Activated T-cell treated with anti-CD3 and anti-CD28 coated beads for 4 hours (primary cell): ENCODE measurements at places on chromosomes 1 and 21.

- no peak for DNase-seq
These were observed 808 bp downstream of the C1orf116 start for GRCh38 chr1:207031632-207032264.

DNA sequence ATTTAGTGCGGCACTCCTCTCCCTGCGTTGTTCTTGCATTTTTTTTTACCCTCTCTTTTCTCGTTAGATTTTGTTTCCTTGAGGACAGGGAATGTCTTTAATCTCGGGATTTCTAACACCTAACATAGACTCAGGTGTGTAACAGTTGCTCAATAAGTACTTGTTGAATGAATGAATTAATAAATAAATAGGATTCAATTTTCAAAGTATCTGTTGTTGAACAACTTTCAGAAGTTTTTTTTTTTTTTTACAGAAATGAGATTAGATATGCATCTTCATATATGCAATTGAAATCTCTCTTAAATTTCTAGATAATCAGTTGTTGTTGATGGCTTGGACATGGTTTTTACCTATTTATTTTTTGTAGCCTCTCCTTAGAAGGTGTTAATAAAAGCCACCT lies 83.1 kb downstream of the ROR1 start:
- DNase-seq: no peak

GRCh38 chr1:163565166-163565565 lies 243.4 kb downstream of the NUF2 start:
- no peak for DNase-seq

DNA sequence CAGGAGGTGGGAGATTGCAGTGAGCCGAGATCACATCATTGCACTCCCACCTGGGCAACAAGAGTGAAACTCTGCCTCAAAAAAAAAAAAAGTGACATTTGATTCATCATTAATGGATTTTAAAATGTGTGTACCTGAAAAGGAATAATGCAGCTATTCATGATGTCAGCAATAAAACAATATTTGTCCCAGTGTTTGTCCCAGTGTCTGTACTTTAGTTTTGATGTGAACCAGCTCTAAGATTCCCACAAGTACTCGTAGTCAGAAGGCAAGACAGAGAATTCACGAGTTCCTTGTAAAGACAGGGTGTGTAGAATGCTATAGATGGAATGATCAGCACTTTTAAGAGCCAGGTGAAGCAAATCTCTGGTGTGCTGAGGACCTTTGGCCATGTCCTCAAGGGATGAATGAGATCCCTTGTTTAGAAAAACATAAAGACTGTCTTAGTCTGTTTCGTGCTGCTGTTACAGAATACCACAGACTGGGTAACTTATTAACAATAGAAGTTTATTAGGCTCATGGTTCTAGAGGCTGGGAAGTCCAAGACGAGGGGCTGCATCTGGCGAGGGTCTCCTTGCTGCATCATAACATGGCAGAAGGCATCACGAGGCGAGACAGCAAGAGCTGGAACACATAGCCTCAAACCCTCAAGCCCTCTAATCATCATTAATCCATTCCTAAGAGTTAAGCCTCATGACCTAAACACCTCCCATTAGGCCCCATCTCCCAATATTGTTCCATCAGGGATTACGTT lies 12.0 kb upstream of the TMPRSS2 start:
- no peak for DNase-seq

DNA sequence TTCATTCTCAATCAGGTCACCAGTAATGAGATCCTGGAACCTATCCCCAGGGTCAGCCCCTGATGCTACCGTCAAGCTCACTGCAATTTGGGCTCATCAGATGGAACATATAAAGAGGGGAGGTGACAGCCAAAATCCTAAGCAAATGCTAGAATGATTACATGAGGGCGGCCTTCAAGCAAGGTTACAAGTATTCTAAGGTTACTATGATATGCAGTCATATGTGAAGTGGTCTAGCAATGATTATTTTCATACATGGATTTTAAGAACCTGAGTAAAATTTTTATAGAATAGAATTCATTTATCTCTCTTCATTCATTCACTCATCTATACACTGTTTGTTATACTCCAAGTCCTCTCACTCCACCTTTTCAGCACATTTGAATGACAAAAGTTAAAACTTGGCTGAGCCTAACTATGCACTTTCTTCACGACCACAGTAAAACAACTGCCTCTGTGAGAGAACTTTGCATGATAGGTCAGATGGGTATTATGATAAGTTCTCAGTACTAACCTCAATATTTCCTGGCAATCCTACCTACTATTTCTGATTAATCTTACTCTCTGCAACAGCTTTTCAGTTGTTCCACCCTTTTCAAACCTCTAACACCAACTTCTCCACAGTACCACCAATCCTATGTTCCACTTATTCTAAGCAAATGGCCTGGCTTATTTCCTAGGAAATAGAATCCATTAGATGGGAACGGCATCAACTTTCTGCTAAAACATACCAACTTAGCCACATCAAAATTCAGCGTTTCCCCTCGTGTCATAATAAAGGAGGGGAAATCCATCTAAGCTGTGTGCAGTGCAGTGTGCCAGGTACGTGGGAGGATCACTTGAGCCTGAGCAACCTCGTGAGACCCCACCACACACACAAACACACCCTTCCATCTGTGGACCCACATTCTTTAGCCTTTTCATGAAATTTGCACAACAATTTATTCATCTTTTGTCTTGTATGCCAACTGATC lies 32.0 kb downstream of the LHX9 start:
- peak; percentile 5 for DNase-seq

GRCh38 chr1:80076469-80076868 lies 1069.9 kb upstream of the ADGRL4 start:
- no peak for DNase-seq

DNA sequence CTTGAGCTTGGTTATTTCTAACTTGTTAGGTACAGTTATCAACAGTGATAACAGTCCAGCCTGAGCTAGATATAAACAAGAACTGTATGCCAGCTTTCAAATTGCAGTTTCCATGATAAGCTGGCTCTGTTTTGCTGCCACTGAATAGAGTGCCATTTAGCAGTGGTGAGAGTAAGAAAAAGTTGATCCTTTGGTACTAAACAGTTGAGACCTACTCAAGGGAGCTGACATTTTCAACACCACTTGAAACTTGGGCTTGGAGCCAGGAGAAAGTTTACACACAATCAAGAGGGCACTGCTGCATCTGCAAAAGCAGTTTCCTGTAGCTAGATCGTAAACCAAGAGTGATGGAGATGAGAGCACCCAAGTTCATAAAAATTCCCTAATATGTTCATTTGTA lies 131.3 kb downstream of the RGS7 start:
- DNase-seq: no peak

GRCh38 chr1:24297187-24297851 lies 21.8 kb upstream of the GRHL3 start:
- no peak for DNase-seq

DNA sequence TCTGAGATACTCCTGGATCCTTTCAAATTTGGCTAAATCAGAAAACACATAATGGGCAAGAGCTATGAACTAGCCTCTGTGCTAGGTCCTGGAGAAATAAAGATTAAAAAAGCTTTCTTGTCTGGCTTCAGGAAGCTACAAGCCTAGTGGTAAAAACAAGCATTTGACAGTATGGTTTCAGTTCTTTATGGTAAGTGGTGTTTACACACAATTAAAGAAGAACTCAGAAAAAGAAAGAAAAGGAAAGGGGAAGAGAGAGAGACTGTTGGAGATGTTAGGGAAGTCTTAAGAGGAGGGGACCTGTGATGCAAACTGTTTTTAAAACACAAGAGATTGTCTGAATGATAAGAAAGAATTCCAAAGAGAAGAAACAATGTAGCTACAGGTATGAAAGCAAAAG lies 1.8 kb downstream of the OR10J1 start:
- DNase-seq: no peak

- DNase-seq: peak; percentile 90
These were observed 1.7 kb downstream of the LRP8 start for GRCh38 chr1:53326088-53326597.

- DNase-seq: no peak
These were observed 901 bp upstream of the RXFP4 start for GRCh38 chr1:155940482-155940992.

- no peak for DNase-seq
These were observed 32.6 kb downstream of the OPTC start for GRCh38 chr1:203526572-203526971.

GRCh38 chr1:84424513-84425149 lies 26.3 kb downstream of the DNASE2B start:
- DNase-seq: no peak

DNA sequence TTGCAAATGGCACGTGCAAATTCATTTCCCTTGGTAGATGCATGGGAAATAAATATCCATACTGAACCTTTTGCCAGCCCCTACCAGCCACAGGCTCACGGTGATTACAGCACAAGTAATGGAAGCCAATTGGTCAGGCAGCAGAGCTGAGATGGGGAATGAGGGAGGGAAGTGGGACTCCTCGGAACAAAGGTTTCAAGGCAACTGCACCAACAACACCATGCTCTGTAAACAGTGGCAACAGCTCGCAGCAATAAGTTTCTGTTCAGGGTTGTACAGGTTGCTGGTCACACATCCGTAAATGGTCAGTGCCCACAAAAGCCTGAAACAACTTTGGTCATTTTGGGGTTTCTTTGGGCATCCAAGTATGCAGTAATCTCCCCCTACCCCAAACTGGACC lies 62.7 kb upstream of the LPGAT1 start:
- no peak for DNase-seq

- no peak for DNase-seq
These were observed 34.6 kb upstream of the SLC45A1 start for GRCh38 chr1:8283058-8283884.
